Epithelial cell of alveolus of lung (primary cell): ENCODE measurements at places on chromosomes 7 and 10. TPM values are rescaled to one million over a fixed set of nuclear protein-coding genes. Genes with fewer than 3 reads are reported as not detected.

The PLPP4 gene
- total RNA-seq: 4.3 TPM in 1 of 2 replicates, not detected in the other

The IFRD1 gene
- 22.2 and 32.3 TPM in 2 replicates for total RNA-seq

The LRIT1 gene
- not detected in 2 replicates for total RNA-seq

The RET gene
- total RNA-seq: 0.08 and 3.9 TPM in 2 replicates

The ZDHHC4 gene
- total RNA-seq: 64.4 and 72.1 TPM in 2 replicates

The CRYGN gene
- total RNA-seq: not detected in 2 replicates

The RHEB gene
- 65.6 and 71.6 TPM in 2 replicates for total RNA-seq

The GALNT17 gene
- total RNA-seq: not detected in 2 replicates

The C10orf62 gene
- total RNA-seq: not detected in 2 replicates

The SPDYE3 gene
- not detected in 2 replicates for total RNA-seq
